HT-29 (cell line): ENCODE measurements at places on chromosomes 1 and 21. TPM values are rescaled to one million over a fixed set of nuclear protein-coding genes. Genes with fewer than 3 reads are reported as not detected.

DNA sequence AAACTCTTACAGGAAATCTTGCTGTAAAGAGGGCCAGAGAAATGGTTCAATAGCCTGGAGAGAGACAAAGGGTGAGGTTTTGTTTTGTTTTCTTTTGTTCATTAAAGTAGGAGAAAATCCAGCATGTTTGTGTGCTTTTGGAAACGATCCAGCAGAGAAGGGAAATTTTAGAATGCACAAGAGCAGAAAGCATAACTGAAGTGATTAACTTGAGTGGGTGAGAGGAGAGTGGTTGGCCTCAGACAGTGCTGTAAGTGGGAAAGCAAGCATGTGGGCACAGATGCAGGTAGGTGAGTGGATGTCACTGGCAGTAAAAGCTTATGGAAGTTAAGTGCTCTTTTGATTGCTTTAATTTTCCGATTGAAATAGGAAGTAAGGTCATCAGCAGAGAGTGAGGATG lies 50.2 kb downstream of the EEIG2 start:
- no peak for DNase-seq

GRCh38 chr21:38351961-38352521 lies 95.2 kb downstream of the KCNJ15 start:
- DNase-seq = no peak

- no peak for DNase-seq
Measured at GRCh38 chr1:11731691-11732283, 4.1 kb upstream of the AGTRAP start.

DNA sequence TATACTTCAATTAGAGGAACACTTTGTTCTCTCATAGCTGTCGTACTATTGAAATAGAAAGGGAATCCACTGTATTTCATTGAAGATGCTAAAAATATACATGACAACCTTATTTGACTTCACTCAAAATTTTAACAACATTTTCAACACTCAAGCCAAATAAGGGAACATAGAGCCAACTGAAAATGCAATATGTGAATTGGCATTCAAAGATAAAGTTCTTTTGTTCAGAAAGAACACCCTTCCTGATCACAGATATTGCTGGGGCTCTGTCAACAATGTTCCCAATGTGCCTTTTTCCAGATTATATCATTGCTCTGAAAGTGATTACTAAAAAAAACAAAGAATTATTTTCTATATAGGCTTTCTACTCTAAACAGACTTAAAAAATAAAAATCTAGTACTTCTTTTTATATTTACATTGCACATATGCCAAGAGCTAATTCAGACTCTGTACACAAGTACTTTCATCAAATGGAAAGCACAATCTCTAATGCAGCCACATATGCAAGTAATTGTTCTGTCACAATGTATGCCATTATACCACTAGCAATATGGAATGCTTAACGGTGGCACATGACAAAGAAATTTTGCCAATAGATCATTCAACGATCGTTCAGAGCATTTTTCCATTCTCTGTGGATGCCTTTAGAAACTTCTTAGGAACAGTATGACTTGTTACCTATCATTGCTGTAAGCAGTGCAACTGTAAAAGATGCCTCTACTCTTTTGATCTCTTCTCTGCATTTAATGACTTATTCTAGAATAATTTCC lies 171.0 kb downstream of the EIF4G3 start:
- no peak for DNase-seq

DNA sequence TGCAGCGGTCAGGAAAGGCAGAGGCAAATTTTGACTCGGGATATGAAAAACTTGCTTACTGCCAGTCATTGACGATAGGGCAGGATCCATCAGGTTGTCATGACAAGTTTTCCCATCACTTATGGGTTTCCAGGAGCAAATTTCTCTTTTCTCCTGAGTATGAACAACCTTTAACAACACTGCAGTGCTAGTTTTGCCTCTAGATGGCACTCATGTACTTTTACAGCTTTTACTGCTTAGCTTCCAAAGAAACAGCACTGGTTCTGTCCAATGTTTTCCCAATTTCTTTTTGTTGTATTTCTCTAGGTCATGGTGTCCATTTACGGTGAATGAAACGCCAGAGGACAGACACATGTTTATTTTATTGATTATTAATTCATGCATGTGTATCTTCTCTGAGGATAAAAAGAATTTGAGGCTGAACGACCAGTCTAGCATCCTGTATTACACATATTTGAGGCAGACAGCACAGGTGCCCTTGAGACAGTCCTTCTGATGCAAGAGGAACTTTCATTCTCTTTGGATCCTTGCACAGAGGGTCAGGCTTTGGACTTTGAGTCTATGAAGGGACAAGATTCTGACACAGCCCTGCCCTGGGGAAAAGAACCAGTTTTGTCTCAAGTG lies 112.3 kb upstream of the TRABD2B start:
- DNase-seq = peak; percentile 74

DNA sequence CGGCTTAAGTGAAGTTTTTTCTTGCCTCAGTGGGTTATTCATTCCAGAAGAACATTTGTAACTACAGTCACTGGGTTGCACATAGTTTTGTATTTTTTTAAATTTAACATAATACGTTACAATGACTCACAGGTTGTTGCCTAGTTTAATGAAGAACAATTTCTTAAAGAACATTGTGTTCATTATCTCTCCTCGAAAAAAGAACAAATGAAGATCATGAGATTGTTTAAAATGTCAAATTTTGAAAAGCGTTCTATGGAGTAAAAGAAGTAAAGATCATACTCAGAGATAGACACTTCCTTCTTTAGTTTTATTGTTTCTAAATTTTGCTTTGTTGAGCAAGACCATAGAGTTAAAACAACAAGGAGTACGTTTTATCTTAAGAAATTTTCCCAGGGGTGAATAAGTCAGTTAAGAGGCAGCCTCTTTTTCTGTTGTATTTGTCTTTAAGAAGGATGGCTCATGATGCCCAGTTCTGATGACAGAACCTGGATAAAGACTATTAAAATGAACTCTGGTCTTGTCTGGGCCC lies 10.5 kb upstream of the SLAMF1 start:
- DNase-seq = no peak

DNA sequence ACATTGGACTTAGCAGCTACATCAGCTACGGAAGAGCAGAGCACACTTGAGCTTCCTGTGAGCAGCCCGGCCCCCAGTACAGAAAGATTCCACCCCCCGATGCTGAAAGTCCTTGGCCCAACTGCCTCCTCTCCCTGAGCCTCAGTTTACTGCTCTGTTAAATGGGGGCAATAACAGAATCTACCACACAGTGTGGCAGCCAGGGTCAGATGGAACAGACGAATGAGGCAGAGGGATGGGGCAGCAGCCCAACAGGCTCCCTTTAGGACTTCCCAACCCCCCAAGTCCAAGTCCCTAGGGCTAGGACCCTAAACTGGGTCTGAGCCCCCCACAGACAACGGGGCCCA lies 22.9 kb upstream of the C1QA start:
- DNase-seq = no peak

- DNase-seq = no peak
Measured at GRCh38 chr1:205811660-205812059, 1.3 kb downstream of the SLC41A1 start.

The TXNDC12 gene
- 27.3 and 28.7 TPM in 2 replicates for total RNA-seq

GRCh38 chr1:66599346-66599745 lies 65.4 kb downstream of the SGIP1 start:
- DNase-seq = no peak

- DNase-seq = peak; percentile 89
Measured at GRCh38 chr1:42979896-42980800, 21.5 kb upstream of the SLC2A1 start.

DNA sequence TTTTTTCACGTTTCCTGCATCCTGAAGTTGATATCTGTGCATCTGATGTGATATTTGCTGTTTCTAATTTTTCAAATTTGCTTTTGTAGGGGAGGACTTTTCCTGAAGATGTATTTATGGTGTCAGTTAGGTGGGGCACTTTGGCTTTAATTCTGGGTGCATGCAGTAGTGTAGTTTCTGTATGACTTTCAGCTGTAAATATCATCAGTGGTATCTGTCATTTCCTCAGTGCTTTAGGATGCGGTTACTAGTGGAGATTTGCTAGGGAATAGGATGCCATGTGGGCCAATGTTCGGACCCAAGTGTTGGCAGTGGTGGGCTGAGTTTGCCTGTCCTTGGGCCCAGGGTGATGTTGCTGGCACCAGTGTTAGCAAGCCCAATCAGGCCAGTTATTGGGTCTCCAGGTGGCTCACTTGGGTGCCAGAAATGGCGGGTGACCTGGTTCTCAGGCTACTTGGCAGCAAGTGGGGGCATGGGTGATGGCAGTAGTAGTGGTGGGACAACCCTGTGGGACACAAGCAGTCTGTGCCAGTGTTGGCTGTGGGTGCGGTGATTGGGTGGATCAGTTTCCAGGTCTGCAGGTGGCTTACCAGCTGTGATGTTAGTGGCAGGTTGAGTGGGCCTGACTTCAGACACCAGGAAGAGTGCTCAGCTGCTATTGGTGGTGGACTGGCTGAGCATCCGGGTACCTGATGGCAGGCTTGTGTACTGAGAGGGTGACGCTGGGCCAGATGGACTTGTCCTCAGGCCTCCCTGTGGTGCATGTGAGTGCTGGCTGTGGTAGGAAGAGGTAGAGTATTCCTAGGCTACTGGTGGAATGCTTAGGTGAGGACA lies 24.4 kb downstream of the CD55 start:
- no peak for DNase-seq

DNA sequence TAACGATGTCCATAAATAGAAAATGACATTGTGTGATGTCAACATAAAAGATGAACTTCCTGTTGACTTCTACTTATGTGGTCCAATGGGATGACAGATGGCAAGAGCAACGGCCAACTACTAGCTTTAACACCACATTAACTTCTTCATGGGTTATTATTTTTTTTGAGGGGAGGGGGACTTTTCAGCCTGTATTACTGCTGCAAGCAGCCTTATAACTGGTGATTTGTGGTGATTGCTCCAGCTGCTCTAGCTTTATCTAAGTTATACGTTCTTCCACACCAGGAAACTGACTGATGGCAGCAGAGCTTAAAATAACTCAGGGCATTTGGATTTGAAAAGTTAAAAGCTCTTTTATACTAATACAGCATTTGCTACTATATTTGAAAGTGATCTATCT lies 228.8 kb upstream of the B3GALT2 start:
- no peak for DNase-seq

The SLAMF7 gene
- not detected in 2 replicates for total RNA-seq

DNA sequence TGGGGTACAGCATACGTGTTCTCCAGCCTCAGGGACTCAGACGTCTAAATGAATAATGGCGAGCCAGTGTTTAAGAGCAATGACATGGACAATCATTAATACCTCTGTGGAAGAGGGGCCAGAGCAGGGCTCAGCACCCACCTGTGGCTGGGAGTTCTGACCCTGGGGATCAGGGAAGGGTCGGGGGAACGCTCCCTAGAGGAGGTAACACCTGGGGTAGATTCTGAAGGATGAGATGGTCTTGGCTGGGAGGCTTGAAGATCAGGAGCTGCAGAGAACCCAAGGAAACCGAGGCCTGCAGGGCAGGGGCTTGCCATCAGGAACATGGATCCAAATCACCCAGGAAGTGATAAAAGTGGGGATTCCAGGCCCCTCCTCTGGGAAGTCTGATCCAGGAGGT lies 138.2 kb upstream of the RUNX3 start:
- DNase-seq = no peak

The PROX1 gene
- 0.94 and 1.0 TPM in 2 replicates for total RNA-seq

- DNase-seq = no peak
Measured at GRCh38 chr1:97379387-97380075, 541.3 kb downstream of the DPYD start.

The B3GALT2 gene
- total RNA-seq = not detected in 2 replicates

The NHLH2 gene
- total RNA-seq = not detected in 2 replicates

DNA sequence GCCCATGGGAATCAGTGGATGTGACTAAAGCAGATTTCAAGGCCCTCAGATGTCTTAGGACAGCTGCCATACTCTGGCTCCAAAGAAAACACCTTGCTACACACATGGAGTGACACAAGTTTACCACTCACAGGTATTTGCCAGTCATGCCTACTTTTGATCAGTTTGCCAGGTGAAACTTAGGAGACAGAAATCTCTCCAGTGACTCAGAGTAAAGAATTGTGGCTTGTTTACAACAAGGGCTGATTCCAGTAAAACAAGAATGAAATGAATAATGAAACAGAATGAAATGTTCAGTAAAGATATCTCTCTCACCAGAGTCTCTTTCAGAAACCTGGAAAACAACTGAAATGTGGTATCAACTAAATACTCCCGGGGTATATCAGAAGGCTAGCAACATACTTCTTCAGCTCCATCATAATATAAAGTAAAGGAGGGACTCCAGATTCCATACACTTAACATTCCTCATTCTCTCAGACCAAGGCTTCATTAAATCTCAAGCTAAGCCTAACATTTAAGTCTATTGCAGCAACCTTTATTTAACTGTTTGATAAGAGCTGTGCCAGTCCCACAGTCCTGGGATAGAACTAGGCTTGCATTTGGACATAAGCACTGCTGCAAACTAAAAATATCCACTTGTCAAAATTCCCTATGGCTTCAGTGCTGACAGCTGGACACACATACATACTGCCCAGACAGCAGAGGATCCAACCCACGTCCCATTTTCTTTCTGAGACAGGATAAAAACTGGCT lies 143.3 kb downstream of the SIPA1L2 start:
- no peak for DNase-seq

The HHAT gene
- total RNA-seq = 0.37 and 0.46 TPM in 2 replicates

DNA sequence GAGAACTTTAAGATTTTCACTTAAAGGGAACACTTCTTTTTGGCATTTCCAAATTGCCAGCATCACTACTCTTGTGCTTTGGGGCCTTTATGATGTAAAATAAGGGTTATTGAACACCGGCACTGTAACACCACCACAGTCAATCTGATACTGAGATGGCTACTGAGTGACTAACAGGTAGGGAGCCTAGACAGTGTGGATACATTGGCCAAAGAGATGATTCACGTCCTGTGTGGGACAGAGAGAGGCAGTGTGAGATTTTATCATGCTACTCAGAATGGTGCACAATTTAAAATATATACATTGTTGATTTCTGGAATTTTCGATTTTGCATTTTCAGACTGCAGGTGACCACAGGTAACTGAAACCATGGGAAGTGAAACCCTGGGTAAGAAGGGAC lies 261.6 kb downstream of the SPATA17 start:
- no peak for DNase-seq

The KCNN3 gene
- total RNA-seq = not detected in 2 replicates

- DNase-seq = no peak
Measured at GRCh38 chr1:70196333-70196732, 9.0 kb downstream of the LRRC40 start.

DNA sequence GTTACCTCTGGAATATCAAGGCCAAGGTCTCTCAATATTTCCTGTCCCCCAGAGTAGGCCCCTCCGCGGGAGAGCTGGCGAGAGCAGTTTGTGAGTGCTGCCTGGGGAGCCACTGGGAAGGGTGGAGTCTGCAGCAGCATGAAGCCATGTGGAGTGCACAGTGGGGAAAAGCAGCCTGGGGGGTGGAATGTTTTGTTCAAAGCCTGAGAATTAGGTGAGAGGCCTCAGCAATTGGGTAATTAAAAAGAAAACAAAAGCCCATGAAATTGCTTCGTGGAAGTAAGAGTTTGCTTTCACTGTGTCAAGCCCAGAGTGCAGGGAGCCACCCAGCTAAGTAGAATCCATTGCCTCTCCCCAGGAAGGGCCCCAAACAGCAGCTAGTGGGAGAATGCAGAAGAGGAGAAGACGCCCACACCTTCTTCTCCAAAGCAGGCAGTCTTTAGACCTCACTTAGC lies 30.2 kb upstream of the DISC1 start:
- DNase-seq = no peak

- no peak for DNase-seq
Measured at GRCh38 chr1:65404941-65405340, 15.5 kb upstream of the LEPR start.

GRCh38 chr1:168164771-168165170 lies 14.0 kb upstream of the TIPRL start:
- DNase-seq = no peak

- DNase-seq = no peak
Measured at GRCh38 chr1:114771992-114772391, 8.5 kb downstream of the SIKE1 start.
